Suppressor macrophage (primary cell): ENCODE measurements at places on chromosomes 4 and X.

GRCh38 chr4:80322716-80323115 is 12.8 kb upstream of the CFAP299 start:
- no peak for DNase-seq

DNA sequence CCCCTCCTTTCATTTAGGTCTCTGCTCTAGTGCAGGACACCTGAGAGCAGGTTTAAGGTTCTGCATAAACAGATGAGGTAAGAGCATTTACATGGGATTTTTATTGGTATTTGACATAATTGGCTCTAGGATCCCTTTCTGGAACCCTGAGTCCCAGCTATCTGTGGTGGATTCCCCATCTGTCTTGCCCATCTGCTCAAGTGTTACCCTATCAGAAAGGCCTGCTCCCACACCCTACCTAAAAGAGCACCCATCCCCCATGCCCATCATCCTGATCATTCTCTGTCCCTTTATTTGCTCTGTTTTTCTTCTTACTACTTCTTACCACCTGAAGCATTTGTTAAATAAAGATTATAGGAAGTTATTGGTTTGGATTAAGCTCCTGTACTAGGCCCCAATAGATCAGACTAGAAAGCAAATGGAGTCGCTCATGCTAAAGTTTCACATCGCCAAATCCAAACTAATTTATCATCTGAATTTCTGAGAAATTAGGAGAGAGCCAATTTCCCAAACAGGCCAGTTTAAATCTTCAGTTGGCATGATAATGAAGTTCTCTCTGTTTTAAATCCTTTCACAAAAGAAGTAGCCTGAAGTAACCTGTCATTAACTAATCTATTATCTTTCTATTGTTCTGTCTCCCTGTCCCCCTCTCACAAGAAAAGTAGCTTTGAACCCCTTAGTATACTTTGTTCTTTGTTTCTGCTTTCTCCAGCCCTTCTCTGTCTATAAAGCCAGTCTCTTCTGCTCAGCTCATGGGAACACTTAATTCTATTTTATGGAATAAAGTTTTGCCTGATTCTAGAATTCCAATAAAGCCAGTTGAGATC is 178.6 kb downstream of the ZNF674 start:
- no peak for DNase-seq

DNA sequence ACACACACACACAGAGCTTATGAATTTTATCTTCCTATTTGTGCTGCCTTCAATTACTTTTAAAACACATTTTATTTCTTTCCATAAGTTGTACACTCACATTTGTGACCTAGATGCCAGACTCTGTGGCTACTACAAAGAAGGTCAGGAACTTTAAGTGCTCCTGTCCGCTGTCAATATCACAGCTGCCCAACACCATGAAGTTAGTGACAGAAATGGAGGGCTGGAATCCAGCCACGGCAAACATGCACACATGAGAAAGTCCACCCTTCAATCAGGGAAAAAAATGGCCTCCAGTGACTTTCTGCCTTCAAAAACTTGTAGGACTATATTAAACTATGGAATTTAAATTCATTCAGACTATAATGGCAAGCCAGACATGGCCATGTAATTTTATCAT is 334.4 kb upstream of the FSTL5 start:
- no peak for DNase-seq

DNA sequence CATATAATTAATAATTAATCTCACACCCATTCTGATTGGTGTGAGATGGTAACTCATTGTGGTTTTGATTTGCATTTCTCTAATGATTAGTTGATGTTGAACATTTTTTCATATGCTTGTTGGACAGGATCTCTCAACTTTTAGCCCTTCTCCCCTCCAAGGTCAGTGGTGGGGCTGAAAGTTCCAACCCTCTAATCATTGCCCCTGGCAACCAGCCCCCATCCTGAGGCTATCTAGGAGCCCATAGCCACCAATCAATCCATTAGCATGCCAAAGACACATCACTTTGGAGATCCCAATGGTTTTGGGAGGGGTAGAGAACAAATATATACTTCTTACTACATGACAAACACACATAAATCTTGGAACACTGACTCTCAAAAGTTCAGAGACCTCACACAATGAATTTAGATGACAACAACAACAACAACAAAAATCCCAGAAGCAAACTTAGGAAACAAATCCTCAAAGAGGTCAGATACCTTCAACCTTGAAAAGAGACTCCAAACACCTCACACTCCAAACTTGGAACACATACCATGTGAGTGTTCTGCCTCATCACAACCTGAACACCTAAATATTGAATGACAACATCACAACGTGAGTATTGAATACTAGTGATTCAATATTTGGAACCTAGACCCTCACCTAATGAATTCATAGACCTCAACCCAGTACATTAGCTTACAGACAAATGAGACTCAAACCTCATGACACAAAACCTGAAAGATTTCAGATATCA is 19.0 kb upstream of the PAGE4 start:
- DNase-seq = peak; percentile 0

DNA sequence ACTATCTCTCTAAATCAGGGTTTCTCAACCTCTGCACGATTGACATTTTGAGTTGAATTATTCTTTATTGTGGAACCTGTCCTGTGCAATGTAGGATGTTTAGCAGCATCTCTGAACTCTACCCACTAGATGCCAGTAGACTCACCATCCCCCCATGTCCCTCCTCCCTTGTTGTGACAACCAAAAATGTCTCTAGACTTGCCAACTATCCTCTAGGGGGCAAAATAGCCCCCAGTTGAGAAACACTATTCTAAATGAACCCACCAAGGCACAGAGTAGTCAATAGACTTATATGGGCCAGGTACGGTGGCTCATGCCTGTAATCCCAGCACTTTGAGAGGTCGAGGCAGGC is 49.1 kb upstream of the GAB1 start:
- DNase-seq = no peak

DNA sequence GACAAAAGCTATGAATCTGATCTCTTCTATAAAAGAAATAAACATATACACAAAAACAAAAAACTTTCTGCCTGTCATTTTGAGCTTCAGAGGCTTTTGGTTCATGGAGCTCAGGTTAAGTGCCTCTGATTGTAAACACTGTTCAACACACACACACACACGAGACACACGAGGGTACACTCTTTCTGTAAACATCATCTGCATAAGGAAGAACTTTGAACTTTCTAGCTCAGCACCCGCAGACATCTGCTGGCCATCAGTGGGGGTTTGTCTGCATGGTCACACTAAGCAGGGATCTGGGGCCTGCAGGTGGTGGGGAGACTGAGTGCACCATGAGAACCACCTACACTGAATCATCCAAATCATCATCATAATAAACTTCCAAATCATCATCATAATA is 54.9 kb downstream of the STX18 start:
- DNase-seq = no peak

DNA sequence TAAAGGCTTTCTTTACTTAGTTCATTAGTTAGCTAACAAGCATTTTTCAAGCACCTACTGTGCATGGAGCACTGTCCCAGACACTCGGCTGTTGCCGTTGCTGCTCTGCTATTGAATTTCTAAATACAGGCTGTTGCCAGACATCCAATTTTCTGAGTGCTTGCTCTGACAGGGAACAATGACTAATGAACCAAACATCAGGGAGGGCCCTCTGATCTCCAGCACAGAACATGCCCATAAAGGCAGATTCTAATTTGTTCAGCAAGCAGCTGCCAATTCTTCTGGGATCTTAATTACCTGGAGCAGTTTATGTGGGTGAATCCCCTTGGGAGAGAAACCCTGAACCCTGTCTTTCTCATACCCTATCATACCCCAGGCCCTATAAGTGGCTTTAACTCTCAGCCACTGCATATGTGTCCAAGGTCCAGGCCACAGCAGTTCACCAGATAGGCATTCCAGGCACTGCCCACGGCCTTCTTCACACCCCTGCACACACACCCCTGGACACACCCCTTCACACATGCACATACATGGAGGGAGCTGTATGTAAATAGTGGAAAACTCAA is 27.9 kb downstream of the TSC22D3 start:
- DNase-seq = no peak

GRCh38 chr4:87489678-87490077 is 39.5 kb downstream of the SPARCL1 start:
- no peak for DNase-seq
